ENCODE measurements at places on chromosomes 2 and 18.

- no peak for DNase-seq
Measured at GRCh38 chr2:95539836-95540235, 52.0 kb upstream of the TRIM43 start.

DNA sequence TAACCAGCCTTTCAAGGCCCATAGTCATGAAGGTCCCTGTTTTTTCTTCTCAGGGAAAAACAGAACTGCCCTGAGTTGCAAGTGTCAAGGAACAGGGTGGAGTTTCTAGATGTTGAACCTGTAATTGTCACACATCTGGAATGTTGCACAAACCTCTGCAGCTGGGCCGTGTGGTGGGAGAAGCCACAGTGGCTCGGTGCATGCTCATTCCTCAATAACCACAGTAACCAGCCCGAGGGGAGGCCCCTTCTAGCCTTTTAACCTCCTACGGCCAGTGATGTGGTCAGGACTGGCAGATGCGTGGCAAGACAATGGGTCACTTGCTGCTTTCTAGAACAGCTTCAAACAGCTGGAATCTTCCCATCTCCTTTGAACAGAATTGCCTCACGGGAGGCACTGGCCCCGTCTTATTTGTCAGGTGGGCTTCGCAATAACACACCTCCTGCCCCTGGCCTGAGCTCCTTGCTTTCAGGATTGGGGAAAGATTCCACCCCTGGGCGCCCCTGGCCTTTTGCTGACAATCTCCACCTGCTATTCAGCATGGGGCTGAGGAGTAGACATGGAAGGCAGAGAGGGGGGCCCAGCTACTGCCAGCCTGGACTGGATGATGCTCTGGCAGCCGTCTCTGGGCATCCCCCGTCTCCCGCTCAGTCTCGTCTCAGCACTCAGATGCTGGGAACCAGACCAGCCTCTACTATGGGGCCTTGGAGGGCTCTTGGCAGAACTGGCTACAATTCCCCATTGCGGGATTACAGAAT, 102.9 kb downstream of the KLHL29 start:
- no peak for DNase-seq

DNA sequence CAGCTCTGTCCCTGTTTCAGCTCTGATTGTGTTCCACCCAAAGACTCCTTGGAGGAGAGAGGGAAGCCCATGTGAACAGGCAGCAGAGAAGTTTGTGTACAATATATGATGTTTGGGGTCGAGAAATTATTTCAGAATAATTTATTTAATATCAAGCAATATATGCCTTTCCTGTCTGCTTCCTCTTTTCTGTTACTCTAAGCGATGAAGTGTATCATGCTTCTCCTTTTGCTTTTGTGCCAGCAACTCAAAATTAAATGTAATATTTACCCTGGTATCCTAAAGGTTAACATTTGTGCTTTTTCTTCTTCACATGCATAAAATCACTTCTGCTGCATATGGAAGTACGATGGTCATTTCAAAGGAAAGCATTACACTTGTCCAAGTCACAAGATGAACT, 2.4 kb upstream of the NTSR2 start:
- DNase-seq = no peak

DNA sequence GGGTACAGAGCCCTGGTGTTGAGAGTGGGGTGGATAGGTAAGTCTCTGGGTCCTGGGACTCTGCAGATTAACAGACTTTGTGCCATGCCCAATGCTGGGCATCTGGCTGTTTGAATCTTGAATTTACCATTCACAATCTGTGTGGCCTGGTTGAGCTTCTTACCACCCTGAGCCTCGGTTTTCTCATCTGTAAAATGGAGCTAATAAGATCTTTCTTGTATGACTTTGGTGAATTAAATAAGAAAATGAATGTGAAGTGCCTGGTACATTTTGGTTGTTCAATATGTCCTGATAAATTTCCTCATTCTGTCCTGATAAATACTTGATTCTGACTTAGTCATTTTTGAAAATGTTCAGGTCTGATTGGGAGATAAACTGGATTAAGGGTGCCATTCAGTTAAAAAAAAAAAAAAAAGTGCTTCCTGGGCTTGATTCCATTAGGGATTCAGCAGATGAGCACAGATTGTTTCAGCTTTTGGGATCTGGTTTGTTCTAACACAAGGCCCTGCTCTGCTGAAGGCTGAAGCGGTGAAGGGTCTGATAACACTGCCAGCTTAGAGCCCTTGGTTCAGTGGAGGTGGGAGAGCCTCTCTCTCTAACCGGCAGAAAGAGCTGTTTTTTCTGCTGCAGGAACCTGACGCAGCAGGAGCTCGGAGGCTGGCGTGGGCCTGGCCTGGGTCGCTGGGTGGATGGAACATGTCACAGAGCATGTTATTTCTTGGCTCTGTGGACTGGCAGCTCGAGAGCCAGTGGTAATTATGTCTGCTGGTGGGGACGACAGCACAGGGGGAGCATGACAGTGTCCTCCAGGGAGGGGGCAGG, 84.5 kb upstream of the MCFD2 start:
- no peak for DNase-seq
